ENCODE measurements at places on chromosomes 12 and 14. TPM values are rescaled to one million over a fixed set of nuclear protein-coding genes. Genes with fewer than 3 reads are reported as not detected.

GRCh38 chr14:53002576-53002975 is 51.7 kb upstream of the FERMT2 start:
- H3K4me1 ChIP-seq, result no peaks in the 10 kb centered on the region
- no peaks in the 10 kb centered on the region for H3K27me3 ChIP-seq
- no peak overlapping the region for H3K27ac ChIP-seq
- H3K36me3 ChIP-seq, result no peaks in the 10 kb centered on the region
- no peak for DNase-seq
- H3K4me3 ChIP-seq, result no peak overlapping the region

Gene SIX6
- polyA plus RNA-seq, result not detected

Gene LYZ
- 144 TPM for polyA plus RNA-seq

DNA sequence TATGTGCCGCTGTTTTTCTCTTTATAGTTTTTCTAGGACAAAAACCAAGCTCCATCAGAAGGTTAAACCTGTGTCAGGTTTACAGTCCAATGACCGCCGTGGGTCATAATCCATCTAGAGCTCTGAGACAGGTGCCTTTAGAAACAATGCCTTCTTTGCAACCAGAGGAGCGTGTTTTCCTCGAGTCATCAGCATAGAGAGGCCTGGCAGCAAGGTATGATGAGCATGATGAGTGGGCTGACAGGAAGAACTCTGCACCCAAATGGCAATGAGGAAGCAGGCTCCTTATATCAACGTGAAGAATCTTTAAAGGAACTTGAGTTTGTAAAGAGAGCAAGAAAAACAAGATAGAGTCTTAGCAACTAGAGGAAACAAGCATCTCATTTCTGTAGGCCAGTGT is 60.5 kb upstream of the NUDT4 start:
- H3K4me3 ChIP-seq, result no peak overlapping the region
- DNase-seq, result peak; percentile 60
- H3K36me3 ChIP-seq, result no peaks in the 10 kb centered on the region
- H3K4me1 ChIP-seq, result peaks cover 37% of the 10 kb centered on the region
- H3K27ac ChIP-seq, result peak overlapping the region; percentile 40
- H3K27me3 ChIP-seq, result no peaks in the 10 kb centered on the region

DNA sequence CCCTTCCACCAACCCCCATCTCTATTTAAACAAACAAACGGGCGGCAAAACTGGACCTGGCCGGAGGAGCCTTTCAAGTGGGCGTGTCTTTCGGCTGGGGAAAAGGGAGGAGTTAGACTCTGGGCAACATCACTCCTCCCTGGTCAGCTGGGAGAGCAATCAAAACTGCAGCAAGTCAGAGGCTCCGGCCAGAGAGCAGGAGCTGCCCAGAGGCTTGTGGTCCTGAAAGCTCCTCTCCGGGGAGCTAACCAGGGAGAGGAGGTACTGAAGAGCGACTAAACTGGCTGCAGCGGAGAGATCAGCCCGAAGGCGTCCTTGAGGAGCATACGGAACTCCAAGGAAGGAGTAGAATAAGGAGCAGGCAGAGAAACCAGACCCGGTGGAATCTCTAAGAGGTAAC is at the start of gene NEUROD4:
NEUROD4 (plus strand) TSS at position 191 of the 400 bp plus-strand sequence. CDS start 6,466 bp downstream, outside the sequence.
- DNase-seq, result peak; percentile 61
- H3K4me1 ChIP-seq, result no peaks in the 10 kb centered on the region
- no peaks in the 10 kb centered on the region for H3K36me3 ChIP-seq
- peaks cover 5% of the 10 kb centered on the region for H3K27me3 ChIP-seq

DNA sequence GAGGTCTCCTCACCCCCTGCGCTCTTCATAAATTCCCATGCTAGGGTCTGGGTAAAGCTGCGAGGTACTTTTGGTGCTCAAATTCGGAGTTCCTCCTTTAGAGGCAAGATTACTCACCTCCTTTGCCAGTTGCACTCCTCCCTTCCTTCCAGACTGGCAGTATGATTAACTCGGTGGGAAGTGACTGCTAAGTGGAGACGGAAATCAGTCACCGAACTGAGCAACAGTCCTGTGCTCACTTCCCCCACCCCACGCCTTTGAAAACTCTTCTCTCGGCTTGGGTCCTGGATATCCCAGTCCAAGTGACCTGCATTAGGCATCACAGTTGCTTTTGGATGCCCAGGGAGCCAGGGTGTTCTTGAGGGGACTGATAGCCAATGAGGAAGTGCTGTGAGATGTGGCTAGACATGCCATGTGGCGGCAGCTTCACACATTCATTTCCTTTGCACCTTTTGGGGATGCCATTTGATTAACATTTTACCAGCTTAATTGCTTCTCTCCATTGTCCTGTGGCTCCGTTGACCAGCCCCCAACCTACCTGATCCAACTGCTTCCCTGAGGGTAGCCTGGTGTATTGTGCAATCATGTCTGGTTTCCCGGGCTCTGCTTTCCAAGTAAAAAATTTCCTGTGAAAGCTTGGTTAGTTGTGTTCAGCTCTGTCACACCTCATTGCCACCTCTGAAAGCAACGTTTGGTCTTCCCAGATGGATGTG is 840 bp downstream of the PNP start:
- H3K27me3 ChIP-seq, result no peaks in the 10 kb centered on the region
- peak overlapping the region; percentile 98 for H3K27ac ChIP-seq
- H3K4me3 ChIP-seq, result peak overlapping the region; percentile 88
- H3K4me1 ChIP-seq, result peaks cover 42% of the 10 kb centered on the region
- peaks cover 11% of the 10 kb centered on the region for H3K36me3 ChIP-seq
